ENCODE measurements at places on chromosomes 4 and X.

DNA sequence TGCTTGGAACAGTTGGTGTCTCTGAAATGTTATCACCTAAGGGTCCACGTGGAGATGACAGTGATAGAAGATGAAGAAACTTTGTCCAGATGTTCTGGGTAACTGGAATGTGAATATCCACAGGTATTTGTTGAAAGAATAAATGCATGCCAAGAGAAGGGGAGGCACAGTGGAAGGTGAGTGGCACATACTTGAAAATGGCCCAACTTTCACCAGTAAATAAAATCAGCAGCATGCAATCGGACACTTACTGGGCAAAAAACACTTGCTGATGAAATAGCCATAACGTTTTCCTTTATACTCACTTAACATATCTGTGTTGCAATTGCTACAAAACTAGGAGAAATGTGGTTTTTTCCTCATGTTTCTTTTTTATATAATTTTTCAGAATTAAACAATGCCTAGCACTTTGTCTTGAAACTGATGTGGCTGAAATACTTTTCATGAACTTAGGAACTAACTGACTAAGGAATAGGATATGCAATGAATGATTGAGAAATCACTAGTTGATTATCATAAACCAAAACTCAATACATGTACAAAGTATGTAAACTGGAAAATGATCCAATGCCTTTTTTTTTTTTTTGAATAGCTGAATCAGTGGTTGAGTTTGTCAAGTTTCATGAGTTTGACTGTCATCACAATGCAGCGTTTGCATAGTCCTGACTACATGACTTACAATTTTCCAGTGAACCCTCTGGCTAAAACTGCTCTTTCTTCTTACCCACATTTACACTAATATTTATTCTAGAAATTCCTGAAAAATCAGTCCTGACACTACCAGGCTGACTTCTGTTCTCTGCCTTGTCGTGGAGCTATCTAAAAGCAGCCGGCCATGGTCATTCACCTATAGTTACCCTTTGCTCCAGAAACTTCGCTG is 127.4 kb downstream of the CPE start:
- peak; percentile 23 for DNase-seq

- no peak for DNase-seq
Measured at GRCh38 chr4:163679189-163679588, 184.7 kb downstream of the TMA16 start.

- DNase-seq: no peak
Measured at GRCh38 chr4:78291277-78291676, 234.2 kb downstream of the FRAS1 start.

DNA sequence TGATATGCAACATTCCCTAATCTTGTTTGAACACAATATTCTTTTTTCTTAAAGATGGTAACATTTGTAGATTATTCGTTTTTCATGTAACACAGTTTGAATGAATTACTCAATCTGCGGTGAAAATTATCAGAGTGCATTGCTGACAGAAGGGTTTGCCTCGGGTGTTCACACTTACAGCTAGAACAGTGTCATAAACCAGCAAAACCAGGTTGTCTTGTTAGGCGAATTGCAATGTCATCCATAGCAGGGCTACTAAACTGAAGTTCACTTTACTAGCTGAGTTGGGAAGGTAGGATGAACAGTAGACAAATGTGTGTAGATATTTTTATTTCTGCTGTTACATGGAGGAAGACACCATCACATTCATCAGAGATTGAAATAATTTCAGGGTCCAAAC is 98.9 kb downstream of the SLC39A8 start:
- DNase-seq: no peak

- DNase-seq: no peak
Measured at GRCh38 chr4:170729236-170729635, 639.5 kb upstream of the AADAT start.

GRCh38 chr4:112982680-112983079 is 66.8 kb upstream of the ANK2 start:
- DNase-seq: no peak

GRCh38 chr4:13244444-13244843 is 239.7 kb downstream of the RAB28 start:
- no peak for DNase-seq

- DNase-seq: no peak
Measured at GRCh38 chrX:104085919-104086318, 9.9 kb upstream of the TMSB15C start.

DNA sequence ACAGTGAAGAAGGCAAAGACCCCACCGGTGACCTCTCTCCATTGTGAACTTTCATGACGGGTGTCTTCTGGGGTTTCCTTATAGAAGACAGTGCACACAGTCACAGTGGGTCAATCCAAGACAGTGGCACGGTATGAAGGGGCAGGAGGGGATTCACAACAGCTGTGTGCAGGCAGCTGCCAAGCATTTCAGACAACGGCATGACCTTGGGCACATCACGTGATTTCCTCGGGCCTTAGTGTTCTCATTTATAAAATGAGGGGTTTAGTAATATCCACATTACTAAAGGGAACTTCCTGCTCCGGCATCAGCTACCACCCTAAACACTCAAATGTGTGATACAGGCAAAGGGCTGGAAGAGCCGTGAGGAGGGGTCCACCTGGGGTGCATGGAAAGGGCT is 42.9 kb downstream of the RBM47 start:
- DNase-seq: no peak

DNA sequence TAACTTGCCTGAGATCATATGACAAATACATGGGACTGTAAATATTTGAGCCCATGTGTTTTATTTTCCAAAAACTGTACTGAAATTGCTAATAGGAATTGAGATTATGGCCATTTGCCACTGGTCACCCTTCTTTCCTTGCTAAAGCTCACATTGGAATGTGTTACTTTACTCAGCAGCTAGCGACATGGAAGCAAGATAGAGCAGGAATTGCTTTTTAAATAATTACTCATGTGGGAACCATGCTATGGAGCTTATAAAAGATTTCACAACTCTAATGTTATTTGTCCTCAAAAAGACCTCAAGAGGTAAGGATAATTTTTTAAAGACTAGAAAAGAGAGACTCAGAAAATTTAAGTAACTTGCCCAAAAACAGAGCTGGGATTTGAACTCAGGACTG is 48.8 kb upstream of the AFAP1 start:
- peak; percentile 32 for DNase-seq
